Activated CD4-positive, alpha-beta memory T cell treated with anti-CD3 and anti-CD28 coated beads, Interleukin-2, amount 10 ng/mL, durations not matched to agents 7 days and 5 days (primary cell): ENCODE measurements at places on chromosomes 7 and 10. TPM values are rescaled to one million over a fixed set of nuclear protein-coding genes. Genes with fewer than 3 reads are reported as not detected.

DNA sequence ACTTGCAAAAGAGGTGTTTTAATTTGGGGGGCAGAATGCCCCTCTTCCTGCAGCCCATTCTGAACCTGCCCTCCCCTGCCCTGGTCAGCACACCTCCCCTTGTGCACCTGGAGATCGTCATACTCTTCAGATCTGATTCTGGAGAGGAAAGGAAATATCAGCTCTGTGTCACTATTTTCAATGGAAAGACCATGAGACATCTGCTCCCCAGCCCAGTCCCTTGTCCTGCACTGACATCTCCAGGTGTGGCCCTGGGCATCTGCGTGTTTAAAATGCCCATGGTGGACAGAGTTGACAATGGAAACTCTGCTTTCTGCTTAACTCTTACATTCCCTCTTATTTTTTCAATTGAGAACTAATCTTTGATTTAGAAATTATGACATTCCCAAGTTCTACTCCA lies 41.6 kb upstream of the RASGEF1A start:
- H3K36me3 ChIP-seq = peaks cover 10% of the 10 kb centered on the region
- DNase-seq = no peak
- H3K27ac ChIP-seq = no peak overlapping the region
- H3K27me3 ChIP-seq = peaks cover 15% of the 10 kb centered on the region
- H3K4me1 ChIP-seq = peaks cover 42% of the 10 kb centered on the region

DNA sequence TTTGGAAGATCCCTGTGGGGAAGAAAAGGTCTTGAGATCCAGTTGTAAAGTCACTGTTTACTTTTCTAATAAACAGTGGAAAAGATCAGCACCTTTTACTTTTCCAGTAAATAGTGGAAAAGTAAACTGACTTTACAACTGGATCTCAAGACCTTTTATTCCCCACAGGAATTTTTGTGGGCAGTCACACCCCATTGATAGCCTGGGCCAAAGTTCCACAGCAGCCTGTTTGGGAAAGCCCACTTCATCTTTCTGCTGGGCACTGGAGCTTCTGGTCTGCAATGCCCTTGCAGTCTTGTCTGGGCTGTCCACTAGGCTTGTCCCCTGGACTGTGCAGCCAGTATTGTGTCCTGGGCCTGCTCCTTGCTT lies 50.2 kb downstream of the ADCY1 start:
- no peaks in the 10 kb centered on the region for H3K36me3 ChIP-seq
- H3K4me3 ChIP-seq = no peak overlapping the region
- no peak overlapping the region for H3K27ac ChIP-seq
- no peaks in the 10 kb centered on the region for H3K4me1 ChIP-seq
- H3K27me3 ChIP-seq = no peaks in the 10 kb centered on the region

GATA3 gene
- total RNA-seq = 112 TPM

DNA sequence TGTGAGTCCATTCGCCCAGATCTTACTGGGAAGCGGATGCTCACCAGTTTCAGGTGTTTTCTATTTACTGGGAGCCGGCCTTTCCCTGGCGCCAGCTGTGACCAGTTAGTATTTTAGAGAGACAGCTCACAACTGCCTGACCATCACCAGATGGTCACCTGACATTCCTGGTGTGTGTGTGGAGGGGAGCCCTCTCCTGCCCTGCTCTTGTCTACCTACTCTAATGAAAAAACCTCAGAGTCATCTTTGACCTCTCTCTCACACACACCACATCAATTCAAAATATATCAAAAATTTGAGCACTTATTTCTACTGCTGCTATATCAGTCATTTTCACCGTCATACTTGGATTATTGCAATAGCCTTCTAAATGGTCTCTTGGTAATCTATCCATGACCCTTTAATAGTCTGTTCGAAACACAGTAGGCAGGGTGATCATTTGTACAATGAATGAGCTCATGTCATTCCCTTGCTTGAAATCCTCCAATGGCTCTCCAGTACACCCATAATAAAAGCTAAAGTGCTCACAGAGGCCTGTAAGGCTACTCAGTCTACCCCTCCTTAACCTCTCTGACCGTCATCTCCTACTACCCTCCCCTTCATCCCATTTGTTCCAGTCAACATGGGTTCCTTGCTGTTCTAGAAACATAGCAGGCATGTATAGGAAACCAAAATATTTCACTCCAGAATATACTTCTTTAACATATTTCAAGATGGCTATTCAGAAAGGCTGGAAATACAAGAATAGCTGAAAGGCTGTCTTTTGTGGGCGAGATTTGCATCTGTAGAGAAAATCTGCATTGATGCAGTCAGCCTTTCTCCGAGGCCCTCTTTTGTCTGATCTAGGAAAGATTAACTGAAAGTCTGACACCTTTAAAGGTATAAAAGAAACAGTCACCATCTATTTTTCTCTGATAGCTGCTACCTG lies 17.5 kb upstream of the NT5C3A start:
- peaks cover 14% of the 10 kb centered on the region for H3K4me1 ChIP-seq
- no peaks in the 10 kb centered on the region for H3K36me3 ChIP-seq
- H3K27me3 ChIP-seq = peaks cover 19% of the 10 kb centered on the region
- no peak overlapping the region for H3K4me3 ChIP-seq

DNA sequence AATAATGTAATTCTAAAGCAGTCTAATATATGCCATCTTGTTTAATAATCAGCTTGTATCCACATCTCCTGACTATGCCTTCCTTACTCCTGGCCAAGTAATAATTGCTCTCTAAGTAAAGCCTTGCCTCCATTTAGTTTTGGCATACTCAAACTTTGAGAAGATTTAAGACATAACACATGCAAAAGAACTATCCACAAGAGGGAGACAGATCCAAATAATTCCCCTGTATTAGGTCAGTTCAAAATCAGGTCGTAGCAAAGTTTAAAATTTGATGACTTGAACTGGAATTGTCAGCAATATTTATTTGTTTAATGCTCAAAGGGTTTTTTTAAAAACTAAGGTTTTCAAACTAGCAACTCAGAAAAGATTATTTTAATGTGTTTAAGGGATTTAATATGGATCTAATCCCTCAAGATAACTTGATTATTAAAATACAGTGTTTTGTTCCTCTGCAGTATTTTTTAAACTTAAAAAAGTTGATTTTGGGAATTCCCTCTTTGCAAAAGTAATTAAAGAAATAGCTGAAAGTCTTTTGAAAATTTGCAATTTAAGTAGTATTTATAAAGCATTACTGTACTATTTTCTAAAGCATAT lies 95.3 kb downstream of the HDAC9 start:
- H3K4me1 ChIP-seq = no peaks in the 10 kb centered on the region
- DNase-seq = no peak
- no peak overlapping the region for H3K27ac ChIP-seq

SORBS1 gene
- 0.58 TPM for total RNA-seq

GRCh38 chr7:150829426-150829825 lies 22.9 kb upstream of the AOC1 start:
- peaks cover 57% of the 10 kb centered on the region for H3K27me3 ChIP-seq
- no peaks in the 10 kb centered on the region for H3K36me3 ChIP-seq
- DNase-seq = no peak
- no peak overlapping the region for H3K27ac ChIP-seq

- H3K4me1 ChIP-seq = no peaks in the 10 kb centered on the region
- no peak overlapping the region for H3K27ac ChIP-seq
- no peaks in the 10 kb centered on the region for H3K36me3 ChIP-seq
Observed at GRCh38 chr10:52965938-52966401, 193.4 kb upstream of the MBL2 start.

CDHR1 gene
- 0.38 TPM for total RNA-seq

DNA sequence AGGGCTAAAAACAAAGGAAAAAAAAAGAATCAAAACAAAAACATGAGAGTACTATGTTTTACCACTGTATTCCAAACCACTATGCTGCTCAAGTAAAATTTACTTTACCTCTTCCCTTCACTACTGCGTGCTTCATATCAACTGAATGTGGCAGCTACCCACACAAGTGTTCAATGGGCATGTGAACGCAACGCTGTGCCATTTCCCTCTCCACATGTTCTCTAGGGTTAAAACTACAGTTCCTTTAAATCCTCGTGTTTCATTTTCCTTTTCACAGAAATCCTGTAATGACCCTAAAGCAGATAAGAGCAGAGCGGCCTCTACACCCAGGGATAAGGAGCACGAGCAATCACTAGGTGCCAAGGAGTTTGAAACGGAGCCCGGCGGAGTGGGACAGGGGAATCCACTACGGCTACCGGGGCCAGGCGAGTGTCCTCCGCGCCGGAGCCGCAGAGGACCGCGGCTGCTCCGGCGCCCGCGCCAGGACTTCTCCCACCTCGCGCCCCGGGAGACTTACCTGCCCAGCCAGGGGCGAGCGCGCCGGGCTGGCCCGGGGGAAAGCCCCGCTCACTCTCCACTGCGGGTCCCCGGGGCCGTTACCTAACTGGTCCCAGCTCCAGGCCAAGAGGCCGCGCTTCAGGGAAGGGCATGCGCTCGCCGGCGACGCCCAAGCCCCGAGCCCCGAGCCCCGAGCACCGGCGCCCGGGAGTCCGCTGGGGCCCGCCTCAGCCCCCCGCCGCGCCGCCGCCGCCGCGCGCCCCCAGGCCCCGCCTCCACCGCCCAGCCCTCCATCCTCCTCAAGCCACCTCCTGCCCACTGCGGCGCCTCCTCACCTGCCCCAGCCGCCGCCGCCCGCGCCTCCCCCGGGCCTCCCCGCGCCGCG lies 711 bp downstream of the NAMPT start:
- H3K4me3 ChIP-seq = peak overlapping the region; percentile 96
- peaks cover 23% of the 10 kb centered on the region for H3K36me3 ChIP-seq
- H3K27ac ChIP-seq = peak overlapping the region; percentile 99
- peaks cover 47% of the 10 kb centered on the region for H3K4me1 ChIP-seq
- peak; percentile 57 for DNase-seq
- no peaks in the 10 kb centered on the region for H3K27me3 ChIP-seq

OR2A12 gene
- not detected for total RNA-seq

SH2D4B gene
- 0.13 TPM for total RNA-seq

- peaks cover 4% of the 10 kb centered on the region for H3K27me3 ChIP-seq
- no peaks in the 10 kb centered on the region for H3K4me1 ChIP-seq
- DNase-seq = no peak
- no peaks in the 10 kb centered on the region for H3K36me3 ChIP-seq
Observed at GRCh38 chr10:121681997-121682687, 83.9 kb upstream of the FGFR2 start.

CCL26 gene
- total RNA-seq = not detected

DNA sequence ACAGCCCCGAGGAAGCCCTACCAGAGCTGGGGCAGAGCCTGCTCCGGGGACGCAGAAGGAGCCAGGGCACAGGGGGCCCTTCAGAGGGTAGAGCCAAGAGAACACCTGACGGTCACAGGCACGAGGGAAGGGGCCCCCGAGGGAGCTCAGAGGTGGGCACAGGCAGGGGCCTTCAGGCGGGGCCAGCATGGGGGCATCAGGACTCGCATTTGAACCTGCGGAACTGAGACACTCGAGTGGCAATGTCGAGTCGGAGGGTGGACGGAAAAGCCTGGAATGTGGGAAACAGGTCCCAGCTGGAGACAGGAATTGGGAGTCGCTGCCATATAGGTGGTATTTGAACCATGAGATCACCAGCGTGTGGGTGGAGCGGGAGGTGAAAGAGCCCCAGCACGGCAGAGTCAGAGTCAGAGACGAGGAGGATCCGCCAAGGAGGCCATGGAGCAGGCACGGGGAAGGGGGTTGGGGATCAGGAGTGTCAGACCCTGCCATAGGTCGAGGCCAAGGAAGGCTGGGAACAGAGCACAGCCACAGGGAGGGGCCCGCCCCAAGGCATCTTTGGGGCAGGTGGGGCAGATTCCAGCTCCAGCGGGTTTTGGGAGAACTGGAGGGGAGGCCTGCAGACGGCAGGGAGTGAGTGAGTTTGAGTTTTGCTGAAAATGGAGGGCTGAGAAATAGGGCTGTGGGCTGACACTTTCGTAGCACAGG lies 13.8 kb downstream of the STK32C start:
- H3K27ac ChIP-seq = no peak overlapping the region
- H3K4me3 ChIP-seq = no peak overlapping the region
- H3K36me3 ChIP-seq = no peaks in the 10 kb centered on the region
- peaks cover 5% of the 10 kb centered on the region for H3K27me3 ChIP-seq
- DNase-seq = no peak

FEZF1 gene
- total RNA-seq = not detected

RPS24 gene
- 1,304 TPM for total RNA-seq

- peak overlapping the region; percentile 97 for H3K4me3 ChIP-seq
- H3K27me3 ChIP-seq = no peaks in the 10 kb centered on the region
- H3K4me1 ChIP-seq = peaks cover 60% of the 10 kb centered on the region
- peak; percentile 78 for DNase-seq
- peak overlapping the region; percentile 94 for H3K27ac ChIP-seq
Observed at GRCh38 chr10:69318867-69319727, 40.8 kb downstream of the HK1 start.

DNA sequence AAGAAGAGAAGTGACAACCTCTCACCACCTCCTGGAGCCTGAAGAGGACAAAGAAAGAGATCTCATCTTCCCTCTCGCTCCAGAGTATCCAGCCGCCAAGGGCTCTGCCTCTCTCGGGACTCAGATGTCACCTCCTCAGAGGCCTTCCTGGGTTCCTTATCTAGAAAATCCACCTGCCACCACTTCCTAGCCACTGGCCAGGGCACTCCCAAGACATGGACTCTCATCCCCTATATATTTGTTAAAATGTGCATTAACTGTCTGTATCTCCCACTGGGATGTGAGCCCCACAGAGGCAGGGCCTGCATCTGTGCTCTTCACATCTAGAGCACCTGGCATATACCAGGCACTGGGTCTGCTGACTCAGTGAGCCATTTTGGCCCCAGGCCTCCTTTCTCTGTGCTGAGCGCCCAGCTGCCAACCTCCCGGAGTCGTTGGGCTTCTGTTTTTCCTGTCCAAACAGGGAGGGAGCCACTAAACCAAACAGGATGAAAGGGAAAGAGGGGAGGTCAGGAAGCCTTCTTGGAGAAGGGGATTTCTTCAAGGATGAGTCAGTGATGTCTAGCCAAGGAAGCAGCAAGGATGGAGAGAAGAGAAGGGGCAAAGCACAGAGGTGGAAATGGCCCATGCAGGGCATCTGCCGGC lies 58.9 kb downstream of the KCNMA1 start:
- H3K36me3 ChIP-seq = no peaks in the 10 kb centered on the region
- H3K27ac ChIP-seq = no peak overlapping the region
- H3K4me1 ChIP-seq = peaks cover 13% of the 10 kb centered on the region
- peaks cover 6% of the 10 kb centered on the region for H3K27me3 ChIP-seq
- no peak for DNase-seq
- no peak overlapping the region for H3K4me3 ChIP-seq

GRCh38 chr7:28955718-28956607 lies 2.2 kb downstream of the TRIL start:
- H3K36me3 ChIP-seq = no peaks in the 10 kb centered on the region
- peak overlapping the region; percentile 2 for H3K4me3 ChIP-seq
- H3K27me3 ChIP-seq = peaks cover 66% of the 10 kb centered on the region
- DNase-seq = peak; percentile 33
- no peak overlapping the region for H3K27ac ChIP-seq

ZP3 gene
- total RNA-seq = 9.3 TPM
